ENCODE measurements at places on chromosomes 6 and 20. TPM values are rescaled to one million over a fixed set of nuclear protein-coding genes. Genes with fewer than 3 reads are reported as not detected.

Gene TP53RK
- 11.0 TPM for total RNA-seq

Gene CCN2
- total RNA-seq: 49.4 TPM

Gene RANBP9
- 48.0 TPM for total RNA-seq

Gene CST1
- not detected for total RNA-seq

Gene ZNF391
- total RNA-seq: 8.3 TPM

Gene TREML2
- total RNA-seq: not detected

Gene HDGFL1
- not detected for total RNA-seq

Gene PRDM13
- not detected for total RNA-seq
